MCF 10A (cell line): ENCODE measurements at places on chromosomes 2 and 18. TPM values are rescaled to one million over a fixed set of nuclear protein-coding genes. Genes with fewer than 3 reads are reported as not detected.

GRCh38 chr2:19070886-19071285 is 287.5 kb downstream of the OSR1 start:
- DNase-seq: peak; percentile 34

- DNase-seq: no peak
Measured at GRCh38 chr18:55214969-55215368, 255.7 kb upstream of the CCDC68 start.

LYPD6 gene
- 2.0 and 3.2 TPM in 2 replicates for total RNA-seq

- DNase-seq: no peak
Measured at GRCh38 chr2:45891719-45892424, 240.4 kb downstream of the PRKCE start.

DNA sequence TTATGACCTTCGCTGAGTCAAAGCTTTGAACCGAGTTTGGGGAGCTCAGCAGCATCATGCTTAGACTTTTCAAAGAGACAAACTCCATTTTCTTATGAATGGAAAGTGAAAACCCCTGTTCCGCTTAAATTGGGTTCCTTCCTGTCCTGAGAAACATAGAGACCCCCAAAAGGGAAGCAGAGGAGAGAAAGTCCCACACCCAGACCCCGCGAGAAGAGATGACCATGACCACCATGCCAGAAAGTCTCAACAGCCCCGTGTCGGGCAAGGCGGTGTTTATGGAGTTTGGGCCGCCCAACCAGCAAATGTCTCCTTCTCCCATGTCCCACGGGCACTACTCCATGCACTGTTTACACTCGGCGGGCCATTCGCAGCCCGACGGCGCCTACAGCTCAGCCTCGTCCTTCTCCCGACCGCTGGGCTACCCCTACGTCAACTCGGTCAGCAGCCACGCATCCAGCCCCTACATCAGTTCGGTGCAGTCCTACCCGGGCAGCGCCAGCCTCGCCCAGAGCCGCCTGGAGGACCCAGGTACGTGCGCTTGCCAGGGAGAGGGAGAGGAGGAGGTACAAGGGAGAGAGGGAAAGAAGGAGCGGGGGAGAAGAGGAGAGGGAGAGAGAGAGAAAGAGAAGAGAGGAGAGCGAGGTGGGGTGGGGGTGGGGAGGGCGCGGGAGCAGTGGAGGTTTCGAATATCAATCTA is at the start of gene DLX1:
Gene DLX1, plus strand, starts transcription at position 48 of the 700 bp plus-strand sequence. Its CDS starts 171 bp downstream, at position 219.
- no peak for DNase-seq

MFSD2B gene
- total RNA-seq: 0.26 TPM in 1 of 2 replicates, not detected in the other

GRCh38 chr2:23298551-23298950 is 86.4 kb upstream of the KLHL29 start:
- DNase-seq: no peak

DNA sequence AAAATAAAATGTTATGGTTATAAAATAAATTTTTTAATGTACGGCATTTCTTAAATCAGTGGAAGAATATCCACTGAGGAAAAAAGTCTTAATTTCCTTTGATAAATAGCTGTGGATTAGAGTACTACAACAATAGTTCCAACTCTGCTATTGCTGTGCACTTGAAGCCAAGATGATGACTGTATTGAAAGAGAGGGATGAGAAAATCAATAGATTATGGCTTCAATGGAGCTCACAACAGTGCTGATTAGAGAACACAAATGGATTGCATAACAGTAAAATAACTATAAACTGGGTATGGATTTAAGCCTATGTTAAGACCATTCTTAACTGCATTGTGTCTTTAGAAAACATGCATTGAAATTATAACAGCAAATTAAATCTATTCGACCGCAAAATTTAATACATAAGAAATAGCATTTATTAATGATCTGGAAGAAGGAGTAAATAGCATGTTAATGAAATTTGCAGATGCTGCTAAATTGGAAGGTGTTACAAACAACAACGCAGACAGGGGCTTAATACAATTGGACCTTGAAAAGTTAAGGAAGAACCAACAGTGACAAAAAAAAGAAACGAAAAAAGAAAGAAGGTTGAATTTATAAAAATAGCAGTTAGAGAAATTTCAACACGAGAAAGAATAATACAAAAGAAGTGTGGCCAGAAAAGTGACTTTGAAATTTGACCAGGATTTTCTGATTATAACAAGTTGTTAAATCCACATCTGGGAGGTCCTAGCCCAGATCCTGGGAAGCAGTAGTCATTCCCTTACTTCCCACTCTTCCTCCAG is 8.6 kb upstream of the MAP3K20 start:
- DNase-seq: no peak

DNA sequence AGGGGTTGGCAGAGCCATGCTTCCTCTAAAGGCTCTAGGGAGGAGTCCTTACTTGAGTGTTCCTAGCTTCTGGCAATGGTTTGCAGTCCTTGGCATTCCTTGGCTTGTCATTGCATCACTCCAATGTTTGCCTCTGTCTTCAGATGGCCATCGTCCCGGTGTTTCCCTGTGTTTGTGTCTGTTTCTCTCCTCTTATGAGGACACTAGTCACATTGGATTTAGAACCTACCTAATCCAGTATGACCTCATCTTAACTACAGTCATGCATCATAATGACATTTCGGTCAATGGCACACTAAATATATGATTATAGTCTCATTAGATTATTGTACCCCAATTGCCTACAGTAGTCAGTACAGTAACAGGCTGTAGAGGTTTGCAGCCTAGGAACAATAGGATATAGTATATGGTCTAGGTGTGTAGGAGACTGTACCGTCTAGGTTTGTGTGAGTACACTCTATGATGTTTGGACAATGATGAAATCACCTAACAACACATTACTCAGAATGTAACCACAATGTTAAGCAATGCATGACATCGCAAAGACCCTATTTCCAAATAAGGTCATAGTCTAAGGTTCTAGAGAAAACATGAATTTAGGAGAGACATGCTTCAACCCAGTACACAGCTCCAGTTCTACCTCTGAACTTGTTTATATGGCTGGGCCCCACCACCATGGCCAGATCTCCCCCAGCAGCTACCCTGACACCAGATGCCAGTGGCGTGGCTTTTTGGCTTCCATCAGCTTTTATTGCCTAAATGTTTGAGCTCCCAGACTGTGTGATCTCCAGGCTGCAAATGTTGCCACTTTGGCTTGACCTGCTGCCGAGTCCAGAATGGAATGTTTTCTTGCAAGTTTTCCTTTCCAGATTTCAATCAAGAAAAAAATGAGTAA is 22.1 kb downstream of the SRD5A2 start:
- DNase-seq: peak; percentile 92

- no peak for DNase-seq
Measured at GRCh38 chr18:7068871-7069590, 48.6 kb downstream of the LAMA1 start.

DNA sequence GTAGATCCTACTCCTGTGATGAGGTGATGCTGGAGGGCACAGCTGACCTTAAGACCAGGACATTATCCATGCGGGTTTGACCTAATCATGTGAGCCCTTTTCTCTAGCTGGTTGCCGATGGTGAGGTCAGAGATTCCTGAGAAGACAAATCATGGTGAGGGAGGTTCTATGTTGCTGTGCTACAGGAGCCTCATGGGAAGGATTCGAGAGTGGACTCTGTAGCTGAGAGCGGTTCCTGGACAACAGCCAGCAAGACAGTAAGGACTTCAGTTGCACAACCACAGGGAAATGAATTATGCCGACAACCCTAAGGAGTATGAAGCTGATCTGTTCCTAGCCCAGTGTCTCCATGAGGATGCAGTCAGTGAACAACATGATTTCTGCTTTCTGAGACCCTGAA is 80.4 kb downstream of the EPB41L3 start:
- peak; percentile 69 for DNase-seq

- no peak for DNase-seq
Measured at GRCh38 chr2:85754313-85755095, 713 bp downstream of the ATOH8 start.

DNA sequence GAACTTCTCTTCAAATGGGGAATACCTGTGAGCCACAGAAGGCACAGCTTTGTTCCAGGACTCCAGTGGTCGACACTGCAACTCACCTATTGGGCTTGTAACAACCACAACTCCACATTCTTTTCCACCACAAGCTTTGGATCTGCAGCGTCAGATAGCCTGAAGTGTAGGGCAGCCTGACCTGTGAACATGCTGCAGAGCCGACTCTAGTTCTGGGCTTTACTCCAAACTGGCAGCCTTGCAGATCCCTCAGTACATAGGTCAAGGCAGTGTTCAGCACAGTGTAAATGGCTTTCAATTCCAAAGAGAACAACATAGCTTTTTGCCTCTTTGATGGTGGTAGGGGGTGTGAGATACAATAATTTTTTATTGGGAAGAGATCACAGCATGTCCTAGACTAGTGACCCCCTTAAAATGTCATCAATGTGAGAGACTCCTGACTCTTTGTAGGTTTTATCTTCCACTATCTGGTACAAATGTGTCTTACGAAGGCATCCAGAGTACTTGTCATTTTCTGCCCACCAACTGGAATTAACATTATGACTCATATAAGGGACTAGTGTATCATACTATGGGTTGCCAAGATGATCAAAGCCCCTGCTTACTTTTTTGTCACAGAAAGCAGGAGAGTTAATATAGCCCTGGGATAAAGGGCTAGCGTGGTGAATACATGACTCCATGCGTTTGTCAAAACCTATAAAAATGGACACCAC is 149.8 kb downstream of the COPS8 start:
- DNase-seq: peak; percentile 85

- no peak for DNase-seq
Measured at GRCh38 chr2:236627841-236628240, 58.2 kb downstream of the ACKR3 start.

- DNase-seq: no peak
Measured at GRCh38 chr2:46383784-46384456, 86.7 kb downstream of the EPAS1 start.

GRCh38 chr18:42508683-42509296 is 553.8 kb downstream of the PIK3C3 start:
- DNase-seq: no peak

- peak; percentile 32 for DNase-seq
Measured at GRCh38 chr2:191244350-191244749, 854 bp upstream of the MYO1B start.

DNA sequence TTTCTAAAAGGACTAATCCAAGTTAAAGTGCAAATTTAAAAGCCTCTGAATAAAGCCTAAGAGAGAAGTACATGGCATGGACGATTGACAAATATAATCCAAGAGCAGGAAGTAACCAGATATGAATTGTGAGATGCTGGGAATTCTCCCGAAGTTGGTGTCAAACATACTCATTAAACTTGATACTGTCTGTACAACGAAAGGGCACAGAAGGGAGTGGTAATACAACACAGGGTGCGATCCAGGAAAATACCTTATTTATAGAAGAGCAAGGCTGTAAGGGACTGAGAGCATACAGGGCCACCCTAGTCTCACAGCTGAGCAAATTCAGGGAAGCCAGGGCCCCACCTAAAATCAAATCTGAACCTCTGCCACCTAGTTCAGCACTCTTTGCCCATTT is 41.6 kb downstream of the SEMA4F start:
- DNase-seq: no peak

GALR1 gene
- total RNA-seq: not detected in 2 replicates

GRCh38 chr2:236114959-236115358 is 53.2 kb downstream of the GBX2 start:
- no peak for DNase-seq

DNA sequence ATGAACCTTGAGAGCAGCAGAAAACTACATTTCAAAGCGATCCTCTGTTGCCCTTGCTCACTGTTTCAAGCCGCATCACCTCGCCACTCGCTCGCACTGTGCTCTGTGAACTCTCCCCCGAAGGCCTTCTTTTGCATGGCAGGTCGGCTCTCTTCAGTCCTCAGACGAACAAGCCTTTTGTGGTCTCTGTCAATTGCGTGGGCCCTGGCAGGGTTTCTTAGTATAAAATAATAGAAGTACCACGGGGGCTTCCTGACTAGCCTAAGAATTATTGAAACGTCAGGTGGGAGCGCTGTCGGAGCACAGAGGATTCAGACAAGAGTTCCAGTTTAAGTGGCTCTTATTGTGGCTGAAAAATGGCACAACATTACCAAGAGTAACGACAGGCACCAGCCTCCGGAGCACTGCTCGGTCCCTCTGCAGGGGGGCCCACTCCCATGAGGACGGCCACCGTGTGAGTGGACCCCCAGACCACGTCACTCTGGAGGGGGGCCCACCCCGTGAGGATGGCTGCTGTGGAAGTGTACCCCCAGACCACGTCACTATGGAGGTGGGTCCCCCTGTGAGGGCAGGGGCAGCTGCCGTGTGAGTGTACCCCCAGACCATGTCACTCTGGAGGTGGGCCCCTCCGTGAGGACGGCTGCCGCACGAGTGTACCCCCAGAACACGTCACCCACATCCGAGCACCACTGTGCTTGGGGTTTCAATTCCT is 237.7 kb downstream of the HDAC4 start:
- no peak for DNase-seq

DNA sequence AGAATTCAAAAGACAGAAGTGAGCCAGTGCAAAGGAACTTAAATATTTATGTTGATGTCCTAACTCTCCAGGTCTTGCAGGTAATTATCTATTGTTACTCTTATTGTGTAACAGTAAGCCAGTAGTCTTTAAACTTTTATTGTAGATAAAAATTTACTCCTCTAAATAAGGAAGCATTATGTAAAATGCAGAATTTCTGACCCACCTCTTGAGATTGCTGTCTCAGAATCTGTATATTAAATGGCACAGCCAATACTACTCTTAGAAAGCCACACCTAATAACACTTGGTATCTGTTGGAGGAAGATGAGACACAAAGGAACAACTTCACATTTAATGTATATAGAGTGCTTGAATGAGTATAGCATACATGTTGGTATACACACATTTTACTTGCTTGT is 613.5 kb upstream of the ZNF804A start:
- no peak for DNase-seq

DNA sequence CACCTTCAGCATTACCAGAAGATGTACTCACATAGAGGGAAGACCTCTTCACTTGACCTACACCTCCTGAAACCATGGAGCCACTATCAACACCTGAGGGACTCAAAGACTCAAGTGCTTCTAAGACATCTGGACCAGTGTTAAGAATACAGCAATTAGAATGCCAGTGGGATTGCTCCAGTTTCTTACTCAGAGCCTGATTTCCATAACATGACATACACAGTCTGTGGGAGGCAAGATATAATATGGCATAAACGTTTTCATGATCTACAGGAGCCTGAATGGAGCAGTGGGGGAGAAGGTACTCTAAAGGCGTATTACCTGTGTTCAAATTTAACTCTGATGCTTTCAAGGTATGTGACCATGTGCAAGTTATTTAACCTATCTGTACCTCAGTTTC is 57.2 kb downstream of the ZNF385B start:
- DNase-seq: no peak

- peak; percentile 55 for DNase-seq
Measured at GRCh38 chr2:4214444-4215205, 511.2 kb downstream of the DCDC2C start.
